ENCODE measurements at places on chromosomes 5 and 9. TPM values are rescaled to one million over a fixed set of nuclear protein-coding genes. Genes with fewer than 3 reads are reported as not detected.

- no peaks in the 10 kb centered on the region for H3K4me1 ChIP-seq
- no peak for DNase-seq
- H3K36me3 ChIP-seq, result no peaks in the 10 kb centered on the region
- no peaks in the 10 kb centered on the region for H3K27me3 ChIP-seq
- no peak overlapping the region for H3K27ac ChIP-seq
Measured at GRCh38 chr9:134964271-134965055, 46.8 kb upstream of the FCN1 start.

GRCh38 chr9:124880501-124880900 is 18.6 kb downstream of the ARPC5L start:
- no peaks in the 10 kb centered on the region for H3K27me3 ChIP-seq
- no peak overlapping the region for H3K4me3 ChIP-seq
- peaks cover 8% of the 10 kb centered on the region for H3K4me1 ChIP-seq
- H3K36me3 ChIP-seq, result peaks cover 41% of the 10 kb centered on the region

FGF10 gene
- total RNA-seq, result 0.99 TPM

DNA sequence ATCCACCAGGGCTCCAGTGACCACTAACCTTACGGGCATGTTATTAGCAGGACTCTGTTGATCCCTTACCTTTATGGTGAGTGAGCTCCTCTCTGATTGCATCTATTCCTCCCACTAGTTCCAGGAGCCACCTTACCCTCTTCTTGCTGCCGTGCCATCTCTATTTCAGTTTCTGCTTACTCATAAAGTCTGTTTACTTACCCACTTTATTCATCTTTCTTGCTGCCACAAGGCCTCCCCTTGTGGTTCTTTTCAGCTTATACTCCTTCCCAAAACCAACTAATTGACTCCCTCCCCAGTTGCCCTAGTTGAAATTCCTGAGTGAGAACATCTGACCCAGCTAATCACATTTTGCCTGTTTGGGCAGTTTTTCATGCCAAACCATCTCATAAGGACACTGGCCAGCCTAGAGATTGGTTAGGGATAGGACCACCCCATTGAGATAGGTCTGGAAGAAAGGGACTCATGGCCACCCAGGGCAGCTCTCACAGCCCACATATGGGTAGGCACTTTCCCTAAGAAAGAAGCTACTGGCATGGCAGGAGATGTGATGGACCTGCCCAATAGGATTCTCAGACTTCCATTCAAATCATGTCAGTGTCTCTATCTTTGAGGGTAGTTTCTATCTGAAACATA is 412.7 kb downstream of the EFNA5 start:
- no peak for DNase-seq
- H3K27ac ChIP-seq, result no peak overlapping the region
- H3K4me1 ChIP-seq, result no peaks in the 10 kb centered on the region
- no peaks in the 10 kb centered on the region for H3K27me3 ChIP-seq
- no peaks in the 10 kb centered on the region for H3K36me3 ChIP-seq

- DNase-seq, result no peak
- H3K4me1 ChIP-seq, result no peaks in the 10 kb centered on the region
- no peak overlapping the region for H3K4me3 ChIP-seq
- no peak overlapping the region for H3K27ac ChIP-seq
- no peaks in the 10 kb centered on the region for H3K27me3 ChIP-seq
Measured at GRCh38 chr5:30183795-30184194, 1009.7 kb upstream of the CDH6 start.

PDLIM4 gene
- total RNA-seq, result 10.0 TPM

GRCh38 chr9:123561046-123561445 is 205.0 kb downstream of the CRB2 start:
- no peaks in the 10 kb centered on the region for H3K4me1 ChIP-seq
- H3K27me3 ChIP-seq, result no peaks in the 10 kb centered on the region
- H3K27ac ChIP-seq, result no peak overlapping the region

VCP gene
- total RNA-seq, result 227 TPM

DNA sequence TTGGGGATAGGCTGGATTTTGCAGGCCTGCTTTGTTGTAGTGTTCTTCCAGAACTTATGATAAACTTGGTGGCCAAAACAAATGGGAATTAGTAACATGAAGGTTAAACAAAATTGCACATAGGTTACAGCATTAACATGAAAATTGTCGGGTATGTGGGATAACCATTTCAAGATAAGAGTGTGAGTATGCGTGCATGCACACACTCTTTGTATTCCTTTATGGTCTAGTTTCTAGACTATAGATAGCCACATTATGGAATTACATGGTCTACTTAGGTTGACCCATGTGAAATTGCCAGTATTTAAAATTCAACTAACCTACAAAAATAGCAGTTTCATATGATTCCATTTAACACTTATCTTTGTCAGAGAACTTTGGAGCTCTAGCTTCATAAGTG is 1.4 kb downstream of the HMGCR start:
- H3K36me3 ChIP-seq, result no peaks in the 10 kb centered on the region
- H3K27me3 ChIP-seq, result no peaks in the 10 kb centered on the region
- H3K4me1 ChIP-seq, result peaks cover 5% of the 10 kb centered on the region

DNA sequence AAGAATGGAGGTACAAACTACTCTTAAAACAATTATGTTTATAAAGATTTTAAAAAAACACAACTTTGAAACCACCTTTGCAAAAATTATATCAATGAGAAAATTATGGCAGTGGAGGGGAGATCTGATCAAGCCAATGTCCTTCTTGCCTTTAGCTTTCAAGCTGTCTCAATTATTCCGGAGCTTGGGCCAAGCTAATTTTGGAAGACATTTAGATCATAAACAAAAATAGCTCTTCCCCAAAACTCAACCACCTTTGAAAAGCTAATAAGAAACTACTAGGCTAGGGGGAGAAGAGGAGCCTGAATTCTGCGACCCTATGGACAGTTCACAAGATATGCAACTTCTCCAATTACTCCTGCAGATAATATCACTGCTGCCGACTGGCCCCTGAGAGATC is 263.3 kb downstream of the ICE1 start:
- no peak overlapping the region for H3K27ac ChIP-seq
- no peak for DNase-seq
- no peaks in the 10 kb centered on the region for H3K4me1 ChIP-seq
- H3K27me3 ChIP-seq, result no peaks in the 10 kb centered on the region
- H3K4me3 ChIP-seq, result no peak overlapping the region
- no peaks in the 10 kb centered on the region for H3K36me3 ChIP-seq

AFAP1L1 gene
- 8.0 TPM for total RNA-seq

- no peak overlapping the region for H3K27ac ChIP-seq
- H3K4me3 ChIP-seq, result no peak overlapping the region
- no peaks in the 10 kb centered on the region for H3K4me1 ChIP-seq
- H3K36me3 ChIP-seq, result no peaks in the 10 kb centered on the region
Measured at GRCh38 chr5:9739135-9739534, 109.0 kb upstream of the TAS2R1 start.

GRCh38 chr5:170426786-170427185 is 37.6 kb upstream of the KCNMB1 start:
- H3K36me3 ChIP-seq, result no peaks in the 10 kb centered on the region
- H3K4me1 ChIP-seq, result peaks cover 8% of the 10 kb centered on the region
- H3K27me3 ChIP-seq, result no peaks in the 10 kb centered on the region
- no peak overlapping the region for H3K27ac ChIP-seq
- H3K4me3 ChIP-seq, result no peak overlapping the region
